ENCODE measurements at places on chromosomes 1 and 21.

DNA sequence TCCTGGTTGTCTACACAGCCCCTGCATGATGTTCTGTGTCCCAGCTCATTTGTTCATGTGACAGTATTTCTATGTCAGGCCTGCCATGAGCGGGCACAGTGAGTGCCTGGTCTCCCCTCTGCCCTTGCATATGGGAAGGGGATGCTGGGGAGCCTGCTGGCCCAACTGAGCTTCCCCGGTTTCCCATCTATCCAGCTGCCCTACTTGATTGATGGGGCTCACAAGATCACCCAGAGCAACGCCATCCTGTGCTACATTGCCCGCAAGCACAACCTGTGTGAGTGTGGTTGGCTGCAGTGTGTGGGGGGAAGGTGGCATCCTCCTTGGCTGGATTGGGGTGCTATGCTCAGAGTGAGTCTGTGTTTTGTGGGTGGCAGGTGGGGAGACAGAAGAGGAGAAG lies 1.5 kb downstream of the GSTM4 start:
- DNase-seq, result no peak

DNA sequence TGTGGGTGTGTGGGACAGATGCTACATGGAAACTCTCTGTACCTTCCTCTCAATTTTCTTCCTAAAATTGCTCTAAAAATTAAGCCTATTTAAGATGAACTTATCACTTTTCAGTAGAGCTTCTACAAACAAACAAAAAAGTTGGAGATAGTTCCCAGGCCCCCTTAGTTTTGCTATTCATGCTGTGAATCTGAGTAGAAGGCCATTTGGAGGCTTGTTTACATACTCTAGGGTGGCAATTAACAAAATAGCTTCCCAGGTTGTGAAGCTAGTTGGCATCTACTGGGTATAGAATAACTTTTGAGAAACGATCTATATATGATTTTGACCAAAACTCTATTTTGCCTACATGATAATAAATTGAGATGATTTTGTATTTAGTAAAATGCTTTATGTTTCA lies 541.4 kb upstream of the B3GALT2 start:
- no peak for DNase-seq

DNA sequence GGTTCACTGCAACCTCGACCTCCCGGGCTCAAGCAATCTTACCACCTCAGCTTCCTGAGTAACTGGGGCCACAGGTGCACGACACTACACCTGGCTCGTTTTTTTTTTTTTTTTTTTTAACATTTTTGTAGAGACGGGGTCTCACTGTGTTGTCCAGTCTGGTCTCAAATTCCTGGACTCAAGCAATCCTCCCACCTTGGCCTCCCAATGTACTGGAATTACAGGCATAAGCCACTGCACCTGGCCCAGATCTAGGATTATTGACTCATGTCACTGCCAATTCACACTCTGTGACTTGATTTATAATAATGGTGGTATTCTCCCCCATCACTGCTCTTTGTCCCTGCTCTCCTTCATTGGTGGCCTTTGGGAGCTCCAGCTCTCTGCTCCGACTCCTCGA lies 145.1 kb downstream of the PTPRU start:
- no peak for DNase-seq

GRCh38 chr1:15526021-15526489 lies 593 bp upstream of the DNAJC16 start:
- DNase-seq, result no peak

GRCh38 chr1:114008993-114009392 lies 29.7 kb downstream of the OLFML3 start:
- no peak for DNase-seq

GRCh38 chr1:91583326-91583755 lies 82.7 kb downstream of the CDC7 start:
- no peak for DNase-seq

DNA sequence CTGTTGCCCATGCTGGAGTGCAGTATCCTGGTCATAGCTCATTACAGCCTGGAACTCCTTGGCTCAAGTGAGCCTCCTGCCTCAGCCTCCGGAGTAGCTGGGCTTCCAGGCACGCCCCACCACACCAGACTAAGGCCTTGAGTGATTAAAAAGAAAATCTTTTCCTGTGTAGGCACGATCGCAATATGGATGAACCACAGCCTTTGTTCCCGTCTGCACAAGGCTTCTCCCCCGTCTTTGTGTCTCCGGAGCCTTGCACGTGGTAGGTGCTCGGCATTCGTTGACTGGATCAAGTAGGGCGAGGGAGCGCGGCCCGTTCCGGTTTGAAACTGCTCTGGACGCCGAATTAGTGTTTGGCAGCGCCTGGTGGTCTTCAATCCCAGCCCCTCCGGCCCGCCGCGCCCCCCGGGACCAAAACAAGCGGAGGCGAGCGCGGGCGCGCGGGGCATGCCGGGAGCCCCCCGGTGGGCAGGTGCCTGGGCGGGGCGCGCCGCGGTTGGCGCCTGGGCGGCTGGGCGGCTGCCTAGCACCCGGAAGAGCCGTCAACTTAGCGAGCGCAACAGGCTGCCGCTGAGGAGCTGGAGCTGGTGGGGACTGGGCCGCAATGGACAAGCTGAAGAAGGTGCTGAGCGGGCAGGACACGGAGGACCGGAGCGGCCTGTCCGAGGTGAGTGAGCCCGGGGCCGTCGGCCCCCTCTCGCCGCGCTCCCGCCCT lies at the start of gene SFT2D2:
Gene SFT2D2 (plus strand): TSS at position 529 of the 715 bp plus-strand sequence. CDS start 76 bp downstream, at position 605.
- peak; percentile 64 for DNase-seq
